ENCODE measurements at places on chromosomes 7 and 10. TPM values are rescaled to one million over a fixed set of nuclear protein-coding genes. Genes with fewer than 3 reads are reported as not detected.

Gene GNAT3
- not detected for total RNA-seq

Gene SDK1
- 0.46 TPM for total RNA-seq

Gene ATP5F1C
- 187 TPM for total RNA-seq

Gene HOXA5
- 2.7 TPM for total RNA-seq

Gene PSD
- total RNA-seq, result 12.2 TPM

Gene STRIP2
- 3.3 TPM for total RNA-seq

Gene IL15RA
- 1.5 TPM for total RNA-seq

Measured in smooth muscle cell of the umbilical artery (primary cell).